ENCODE measurements at places on chromosomes 5 and 9.

- no peaks in the 10 kb centered on the region for H3K36me3 ChIP-seq
- DNase-seq, result no peak
- H3K27ac ChIP-seq, result no peak overlapping the region
- no peaks in the 10 kb centered on the region for H3K4me1 ChIP-seq
Measured at GRCh38 chr5:100421360-100421759, 113.8 kb upstream of the FAM174A start.

DNA sequence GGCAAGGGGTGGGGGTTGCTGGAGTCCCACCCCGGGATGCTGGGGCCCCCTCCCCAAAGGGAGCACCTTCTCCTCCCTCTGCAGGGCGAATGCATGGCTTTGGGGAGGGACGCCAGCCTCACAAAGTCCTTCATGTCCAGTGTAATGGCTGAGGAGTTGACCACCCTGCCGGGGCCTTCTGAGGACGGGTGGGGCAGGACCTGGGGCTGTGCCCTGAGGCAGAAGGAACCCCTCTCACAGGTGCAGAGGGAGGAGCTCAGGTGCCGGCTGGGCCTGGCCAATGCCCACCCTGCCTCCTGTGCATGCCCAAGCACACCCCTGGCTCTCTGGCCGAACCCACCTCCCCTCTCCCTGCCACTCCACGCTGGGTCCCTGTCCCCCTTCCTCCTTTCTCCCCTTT, 64.3 kb upstream of the RNU6ATAC start:
- no peak overlapping the region for H3K4me3 ChIP-seq
- no peak overlapping the region for H3K27ac ChIP-seq
- no peaks in the 10 kb centered on the region for H3K27me3 ChIP-seq
- no peaks in the 10 kb centered on the region for H3K4me1 ChIP-seq
- no peak for DNase-seq

- no peak overlapping the region for H3K4me3 ChIP-seq
- DNase-seq, result no peak
- no peak overlapping the region for H3K27ac ChIP-seq
- no peaks in the 10 kb centered on the region for H3K27me3 ChIP-seq
- no peaks in the 10 kb centered on the region for H3K36me3 ChIP-seq
Measured at GRCh38 chr9:19728101-19728500, 60.7 kb downstream of the SLC24A2 start.

- H3K4me3 ChIP-seq, result no peak overlapping the region
- no peaks in the 10 kb centered on the region for H3K4me1 ChIP-seq
- no peak overlapping the region for H3K27ac ChIP-seq
- no peaks in the 10 kb centered on the region for H3K36me3 ChIP-seq
- H3K27me3 ChIP-seq, result no peaks in the 10 kb centered on the region
Measured at GRCh38 chr5:169022718-169023117, 278.2 kb downstream of the SLIT3 start.

DNA sequence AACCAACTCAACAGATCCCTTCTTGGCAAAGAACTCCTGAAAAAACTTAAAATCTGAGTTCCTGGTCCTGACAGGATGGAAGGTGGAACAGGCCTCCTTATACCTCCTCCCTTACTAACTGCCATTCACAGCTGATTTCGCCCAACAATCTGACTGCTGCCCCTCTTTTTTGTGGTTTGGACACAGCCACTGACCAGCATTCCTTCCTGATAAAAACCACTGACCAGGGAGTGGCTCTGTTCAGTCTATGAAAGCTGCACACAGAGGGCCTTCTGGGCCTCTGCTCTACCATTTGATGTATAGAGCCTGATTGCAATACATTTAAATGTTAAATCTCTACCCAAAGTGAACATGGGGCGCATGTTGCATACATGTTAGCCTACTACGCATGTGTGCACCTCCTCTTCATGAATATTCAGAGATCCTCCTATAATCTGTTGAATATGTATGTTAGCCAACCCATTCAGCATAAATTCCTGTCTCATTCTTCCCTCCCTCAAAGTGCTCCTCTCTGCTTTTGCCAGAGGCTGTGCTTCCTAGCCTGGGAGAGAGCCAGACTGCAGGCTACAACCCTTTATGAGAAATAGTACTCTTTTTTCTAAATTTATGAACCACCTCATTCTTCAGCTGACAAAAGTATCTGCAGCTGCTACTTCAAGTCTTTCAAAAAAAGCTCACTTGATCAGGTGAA, 93.7 kb upstream of the MRPS30 start:
- no peak for DNase-seq
- H3K27ac ChIP-seq, result no peak overlapping the region
- H3K36me3 ChIP-seq, result no peaks in the 10 kb centered on the region
- H3K27me3 ChIP-seq, result no peaks in the 10 kb centered on the region
- no peaks in the 10 kb centered on the region for H3K4me1 ChIP-seq
